ENCODE measurements at places on chromosomes 1 and 21.
A peak's percentile ranks its signal among the peaks of the same experiment; 100 is the strongest.

DNA sequence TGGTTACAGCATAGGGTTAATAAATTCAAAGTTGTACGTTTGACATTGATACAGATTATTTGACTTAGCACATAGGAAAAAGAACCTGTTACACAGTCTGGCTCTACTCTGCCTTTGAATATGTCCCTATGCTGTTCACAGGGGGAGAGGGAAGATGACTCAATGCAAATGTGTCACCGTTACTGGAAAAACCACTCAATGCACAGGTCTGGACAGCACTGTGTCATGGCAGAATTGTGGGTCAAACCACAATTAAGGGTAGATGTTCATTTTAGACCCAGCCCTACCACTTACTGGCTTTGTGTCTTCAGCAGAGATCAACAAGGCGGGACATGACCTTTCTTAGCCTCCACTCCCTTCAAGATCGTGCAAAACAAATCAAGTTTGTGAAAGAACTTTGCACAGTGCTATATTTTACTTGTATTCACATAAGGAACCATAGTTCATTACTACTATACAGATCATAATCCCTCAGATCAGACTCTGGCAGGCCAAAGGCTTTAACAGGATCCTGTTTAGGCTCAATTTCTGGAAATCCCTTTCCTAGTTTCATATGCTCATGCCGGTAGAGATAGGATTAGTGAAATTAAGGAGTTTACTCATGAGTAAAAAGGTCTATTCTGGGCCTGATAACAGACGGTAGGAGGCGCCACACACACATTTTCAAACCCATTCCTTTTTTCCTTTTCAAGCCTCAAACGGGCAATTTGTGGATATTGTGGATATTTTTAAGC, 22.1 kb downstream of the EIF2D start:
- no peak for DNase-seq

DNA sequence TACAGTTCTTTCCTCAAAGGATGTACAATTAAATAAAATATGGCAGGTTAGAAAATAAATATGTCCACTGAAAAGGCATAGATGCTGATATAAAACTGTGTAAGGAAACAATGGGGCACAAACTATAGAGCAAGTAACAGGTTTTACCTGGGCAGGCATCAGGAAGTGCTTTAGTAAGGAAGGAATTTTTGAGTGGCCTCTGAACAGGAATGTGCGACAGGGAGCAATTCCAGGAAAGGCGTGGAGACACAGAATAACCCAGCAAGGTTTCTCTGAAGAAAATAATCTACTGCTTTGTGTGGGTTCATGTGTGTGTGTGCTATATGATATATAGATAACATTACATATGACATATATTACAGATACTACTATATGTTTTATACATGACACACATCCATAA, 128.4 kb downstream of the RGS21 start:
- DNase-seq: no peak

DNA sequence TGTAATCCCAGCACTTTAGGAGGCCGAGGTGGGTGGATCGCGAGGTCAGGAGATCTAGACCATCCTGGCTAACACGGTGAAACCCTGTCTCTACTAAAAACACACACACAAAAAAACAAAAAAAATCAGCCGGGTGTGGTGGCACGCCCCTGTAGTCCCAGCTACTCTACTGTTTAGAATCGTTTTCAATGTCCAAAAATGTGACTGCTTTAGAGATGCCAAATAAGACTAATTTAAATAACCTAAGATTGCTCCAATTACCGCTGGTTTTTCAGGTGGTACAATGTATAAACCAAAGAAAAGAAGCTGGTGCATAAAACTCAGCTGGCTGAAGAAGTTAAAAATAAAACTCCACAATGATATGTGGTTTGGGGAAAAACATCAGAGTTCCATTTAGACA, 132.0 kb downstream of the RERE start:
- DNase-seq: no peak

DNA sequence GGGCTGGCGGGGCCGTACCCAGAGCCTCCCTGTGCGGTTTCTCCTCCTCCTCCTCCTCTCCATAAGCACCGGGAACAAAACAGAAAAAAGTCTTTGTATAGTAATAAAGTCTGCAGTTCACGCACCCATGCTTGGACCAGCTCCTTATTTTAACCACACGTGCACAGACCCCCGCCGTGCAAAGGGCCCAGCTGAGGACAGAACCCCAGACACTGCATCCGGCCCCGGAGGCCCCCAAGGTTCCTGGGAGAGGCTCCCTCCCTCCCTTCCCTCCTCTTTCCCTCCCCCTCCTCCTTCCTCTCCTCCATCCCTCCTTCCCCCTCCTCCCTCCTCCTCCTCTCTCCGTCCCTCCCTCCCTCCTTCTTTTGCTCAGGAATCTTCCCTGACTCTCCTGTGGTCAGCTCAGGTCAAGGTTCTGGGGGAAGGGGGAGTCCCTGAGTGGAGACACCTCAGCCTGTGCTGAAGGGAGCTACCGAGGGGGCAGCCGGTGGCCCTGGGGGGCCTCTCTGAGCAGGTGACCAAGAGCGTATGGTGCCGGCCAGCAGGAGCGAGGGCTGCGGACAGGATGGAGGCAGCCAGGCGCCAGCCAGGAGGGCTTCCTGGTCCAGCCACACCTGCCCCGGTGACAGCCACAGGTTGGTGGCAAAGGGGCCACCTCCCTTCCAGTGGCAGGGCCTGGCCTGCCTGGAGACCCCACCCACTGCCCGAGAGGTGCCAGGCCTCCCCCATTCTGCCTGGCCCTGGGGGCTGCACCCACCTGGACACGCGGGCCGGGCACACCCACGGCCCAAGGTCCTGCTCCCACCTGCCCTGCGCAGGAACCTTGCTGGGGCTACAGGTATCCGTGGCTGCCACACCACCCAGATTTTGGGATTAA, 3.2 kb upstream of the TTLL10 start:
- DNase-seq: no peak

GRCh38 chr1:51559501-51559900, 40.4 kb upstream of the EPS15 start:
- no peak for DNase-seq

- no peak for DNase-seq
These were observed 74.1 kb upstream of the CNIH3 start for GRCh38 chr1:224541901-224542630.

- DNase-seq: no peak
These were observed 7.7 kb upstream of the PHC2 start for GRCh38 chr1:33438364-33439160.

DNA sequence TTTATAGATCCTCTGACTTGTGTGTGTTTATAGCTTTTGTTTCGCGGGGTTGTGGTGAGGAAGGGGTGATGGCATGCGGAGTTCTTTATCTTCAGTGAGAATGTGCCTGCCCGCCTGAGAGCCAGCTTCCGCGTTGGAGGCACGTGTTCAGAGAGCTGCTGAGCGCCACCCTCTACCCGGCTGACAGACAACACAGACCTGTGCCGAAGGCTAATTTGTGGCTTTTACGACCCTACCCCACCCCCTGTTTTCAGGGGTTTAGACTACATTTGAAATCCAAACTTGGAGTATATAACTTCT, 14.4 kb upstream of the CD101 start:
- DNase-seq: no peak

- DNase-seq: peak; percentile 57
These were observed 49.4 kb downstream of the LEPR start for GRCh38 chr1:65469889-65470340.

GRCh38 chr21:44492567-44493385, 37.5 kb downstream of the LRRC3 start:
- no peak for DNase-seq

DNA sequence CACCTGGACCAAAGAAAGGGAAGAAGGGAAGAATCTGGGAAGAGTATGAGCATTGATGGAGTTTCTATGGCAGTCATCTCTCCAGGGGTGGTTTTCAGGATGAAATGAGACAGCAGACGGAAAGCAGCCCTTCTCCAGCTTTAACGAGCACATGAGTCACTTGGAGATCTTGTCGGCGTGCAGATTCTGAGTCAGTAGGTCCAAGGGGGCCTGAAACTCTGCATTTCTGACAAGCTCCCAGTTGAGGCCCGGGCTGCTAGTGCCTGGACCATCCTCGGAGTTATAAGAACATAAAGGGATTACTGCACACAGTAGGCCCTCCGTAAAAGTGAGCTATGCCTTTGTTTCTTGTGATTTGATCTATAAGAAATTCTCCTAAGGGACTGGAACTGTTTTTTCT, 17.6 kb downstream of the HSPG2 start:
- DNase-seq: no peak

DNA sequence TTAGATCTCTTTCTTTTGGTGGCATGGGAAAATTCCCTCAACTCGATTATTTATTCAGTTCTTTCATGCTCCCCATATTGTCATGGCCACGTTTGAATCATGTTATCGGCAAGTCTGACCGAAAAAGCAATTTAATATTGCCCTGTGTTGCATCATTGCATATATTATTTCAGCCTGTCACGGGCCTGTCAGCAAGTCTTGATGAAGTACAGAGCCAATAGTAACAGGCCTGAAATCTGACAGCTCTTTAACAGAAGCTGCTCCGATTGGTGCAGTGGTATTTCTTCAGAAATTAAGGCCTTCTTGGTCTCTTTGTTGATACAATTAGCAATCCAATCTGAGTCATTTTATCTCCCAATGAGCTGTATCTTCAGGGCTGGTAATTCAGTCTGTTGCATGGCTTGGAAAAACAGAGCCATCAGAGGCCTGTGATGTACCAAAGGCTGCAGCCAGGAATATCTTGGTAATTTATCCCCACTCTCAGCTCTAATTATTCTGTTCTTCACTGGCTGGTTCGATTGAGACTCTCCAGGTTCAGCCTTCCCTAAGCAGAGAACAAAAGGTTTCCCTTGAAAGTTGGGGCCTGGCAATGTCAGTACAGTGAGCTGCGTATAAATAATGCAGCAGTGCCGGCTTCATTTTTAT, 149.5 kb downstream of the FGGY start:
- no peak for DNase-seq

DNA sequence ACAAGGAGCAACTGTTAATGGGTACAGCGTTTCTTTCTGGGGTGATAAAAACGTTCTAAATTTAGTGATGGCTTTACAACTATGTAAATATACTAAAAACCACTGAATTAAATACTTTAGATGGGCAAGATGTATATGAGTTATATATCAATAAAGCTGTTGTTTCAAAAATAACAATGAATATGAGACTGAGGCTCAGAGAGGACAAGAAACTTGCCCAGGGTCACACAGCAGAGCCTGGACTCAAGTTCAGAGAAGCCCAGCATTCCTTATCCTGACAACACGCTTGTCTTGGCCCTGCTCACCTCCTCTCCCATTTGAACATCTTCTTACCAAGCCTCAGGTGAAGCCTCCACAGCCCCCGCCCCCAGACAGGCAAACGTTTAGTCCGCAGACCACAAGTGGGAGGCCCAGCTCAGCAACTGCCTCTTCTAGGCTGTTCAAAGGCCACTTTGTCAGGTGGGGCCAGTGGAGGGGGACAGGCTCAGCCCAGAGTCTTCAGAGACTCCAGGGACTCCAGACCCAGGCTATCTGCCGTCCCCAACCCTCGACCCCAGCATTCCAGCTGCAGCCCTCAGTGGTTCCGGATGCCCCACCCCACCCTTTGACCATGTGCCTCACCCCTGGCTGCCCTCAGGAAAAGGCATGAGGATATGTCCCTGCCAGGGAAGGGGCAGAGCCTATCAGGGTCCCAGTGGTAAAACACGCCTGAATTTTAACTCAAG, 17.9 kb downstream of the SDC3 start:
- DNase-seq: no peak

DNA sequence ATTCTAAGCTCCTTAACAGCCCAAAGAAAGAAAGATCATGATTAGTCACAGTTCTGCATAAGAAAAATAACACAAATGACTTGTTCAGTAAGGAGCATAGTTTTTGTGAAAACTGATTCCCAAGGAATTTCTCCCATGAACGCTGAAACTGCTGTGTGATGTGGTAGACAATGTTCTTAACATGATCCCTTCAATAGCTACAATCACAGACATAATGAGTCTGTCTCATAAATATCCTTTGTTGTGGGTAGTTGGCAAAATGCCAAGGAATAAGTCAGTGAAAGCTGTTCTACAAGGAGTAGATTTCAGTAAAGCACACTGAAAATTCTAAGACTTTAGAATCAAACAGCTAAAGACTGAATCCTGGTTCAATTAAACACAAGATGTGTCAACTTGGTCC, 404.8 kb downstream of the HLX start:
- no peak for DNase-seq

DNA sequence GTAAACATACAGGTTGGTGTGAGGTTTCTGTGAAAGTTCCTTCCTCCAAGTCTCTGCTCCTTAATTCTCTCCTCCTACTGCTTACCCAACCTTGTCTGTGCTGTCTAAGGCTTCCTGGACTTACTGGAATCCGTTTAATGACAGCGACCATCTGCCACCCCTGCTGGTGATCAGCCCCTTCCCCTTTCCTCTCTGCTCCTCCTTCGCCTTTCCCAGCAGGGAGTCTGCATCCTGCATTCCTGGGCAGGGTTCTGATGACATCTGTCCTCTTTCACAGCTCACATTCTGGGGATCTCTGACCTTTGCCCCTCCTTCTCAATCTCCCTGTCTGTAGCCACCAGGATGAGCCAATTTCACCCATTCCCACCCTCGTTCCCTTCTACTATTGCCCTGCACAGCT, 66.5 kb downstream of the KIRREL1 start:
- DNase-seq: no peak

DNA sequence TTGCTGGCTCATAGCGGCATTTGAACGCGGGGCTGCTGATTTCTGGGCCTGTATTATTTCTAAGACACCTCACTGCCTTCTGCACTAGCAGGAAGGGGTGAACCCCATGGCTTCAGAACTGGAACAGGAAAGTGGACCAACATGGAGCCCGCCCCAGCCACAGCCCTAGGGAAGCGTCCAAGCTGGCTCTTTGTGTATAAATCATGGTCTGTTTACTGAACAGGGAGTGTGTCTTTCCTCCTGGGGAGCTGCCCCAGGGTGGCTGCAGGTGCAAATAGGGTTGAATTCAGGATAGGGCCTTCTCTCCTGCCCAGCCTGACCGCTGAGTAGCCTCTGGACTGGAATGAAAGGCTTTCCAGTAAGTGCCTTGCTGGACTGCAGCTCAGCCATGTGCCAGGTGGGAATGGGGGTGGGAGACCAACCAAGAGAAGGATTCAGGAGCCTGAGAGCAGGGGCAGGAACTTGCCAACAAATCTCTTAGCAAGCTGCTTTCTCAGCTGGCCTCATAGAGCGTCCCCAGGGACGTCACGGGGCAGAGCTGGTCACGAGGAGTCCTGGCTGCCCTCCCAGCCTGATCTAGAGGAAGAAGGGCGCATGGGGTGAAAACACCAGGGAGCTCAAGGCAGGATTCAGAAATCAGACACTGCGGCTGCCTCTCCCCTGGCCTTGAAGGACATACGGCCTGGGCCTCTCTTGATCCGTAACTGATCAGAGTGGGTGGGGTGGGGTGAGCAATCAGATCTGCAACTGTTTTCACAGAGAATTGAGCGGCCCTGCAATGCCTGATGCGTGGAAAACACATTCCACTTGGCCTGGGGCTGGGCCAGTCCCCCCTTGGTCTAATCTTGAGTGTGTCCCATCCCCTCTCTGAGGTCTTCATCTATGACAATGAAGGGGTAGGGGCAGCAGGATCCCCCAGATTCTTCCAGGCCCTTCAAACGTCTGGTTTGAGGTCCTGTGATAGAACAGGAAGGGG, 56.5 kb upstream of the SELENON start:
- DNase-seq: peak; percentile 70

GRCh38 chr1:40204856-40205255, 42.9 kb upstream of the TMCO2 start:
- no peak for DNase-seq

Measured in NCI-H1417 (cell line).